ENCODE measurements at places on chromosomes 5 and 9.

- no peak for DNase-seq
Measured at GRCh38 chr9:98701576-98701975, 7.2 kb downstream of the GABBR2 start.

- no peak for DNase-seq
Measured at GRCh38 chr5:111238431-111239225, 14.4 kb downstream of the CAMK4 start.

DNA sequence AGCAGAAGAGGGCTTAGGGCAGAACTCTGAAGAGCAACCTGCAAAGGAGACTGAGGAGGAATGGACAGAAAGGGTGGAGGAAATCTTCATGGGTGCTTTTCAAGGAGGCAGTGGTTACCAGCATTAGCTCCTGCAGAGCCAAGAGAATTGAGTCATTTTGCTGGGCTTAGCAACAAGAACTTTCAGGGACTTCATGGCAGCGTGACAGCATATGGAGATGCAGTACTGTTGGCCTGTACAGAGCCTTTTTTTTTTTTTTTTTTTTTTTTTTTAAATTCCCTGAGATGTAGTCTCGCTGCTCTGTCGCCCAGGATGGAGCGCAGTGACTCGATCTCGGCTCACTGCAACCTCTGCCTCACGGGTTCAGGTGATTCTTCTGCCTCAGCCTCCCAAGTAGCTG, 296.0 kb upstream of the DMRT1 start:
- DNase-seq: no peak

- DNase-seq: no peak
Measured at GRCh38 chr9:115757461-115757860, 396.1 kb upstream of the PAPPA start.

- no peak for DNase-seq
Measured at GRCh38 chr5:4189317-4189716, 593.7 kb downstream of the IRX1 start.

- peak; percentile 73 for DNase-seq
Measured at GRCh38 chr9:113516840-113517577, 53.5 kb downstream of the RGS3 start.

- DNase-seq: no peak
Measured at GRCh38 chr5:3593771-3594509, 1.7 kb upstream of the IRX1 start.

DNA sequence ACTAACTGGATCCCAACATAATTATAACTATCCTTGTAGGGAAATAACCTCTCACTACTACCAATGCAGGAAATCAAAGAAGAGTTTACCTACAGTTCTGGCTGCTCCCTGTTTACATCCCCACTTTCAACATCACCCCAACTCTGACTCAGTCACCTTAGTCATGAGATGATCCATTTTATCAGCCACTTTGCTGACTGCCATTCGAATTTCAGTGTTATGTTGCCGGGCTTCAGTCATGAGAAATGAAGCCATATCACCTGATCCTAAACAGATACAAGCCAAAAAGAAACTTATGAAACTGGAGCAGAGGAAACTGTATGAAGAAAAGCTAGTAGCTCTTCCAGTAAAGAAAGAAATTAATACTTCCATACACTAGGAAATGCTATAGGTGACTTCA, 33.7 kb downstream of the SLC31A2 start:
- peak; percentile 37 for DNase-seq

DNA sequence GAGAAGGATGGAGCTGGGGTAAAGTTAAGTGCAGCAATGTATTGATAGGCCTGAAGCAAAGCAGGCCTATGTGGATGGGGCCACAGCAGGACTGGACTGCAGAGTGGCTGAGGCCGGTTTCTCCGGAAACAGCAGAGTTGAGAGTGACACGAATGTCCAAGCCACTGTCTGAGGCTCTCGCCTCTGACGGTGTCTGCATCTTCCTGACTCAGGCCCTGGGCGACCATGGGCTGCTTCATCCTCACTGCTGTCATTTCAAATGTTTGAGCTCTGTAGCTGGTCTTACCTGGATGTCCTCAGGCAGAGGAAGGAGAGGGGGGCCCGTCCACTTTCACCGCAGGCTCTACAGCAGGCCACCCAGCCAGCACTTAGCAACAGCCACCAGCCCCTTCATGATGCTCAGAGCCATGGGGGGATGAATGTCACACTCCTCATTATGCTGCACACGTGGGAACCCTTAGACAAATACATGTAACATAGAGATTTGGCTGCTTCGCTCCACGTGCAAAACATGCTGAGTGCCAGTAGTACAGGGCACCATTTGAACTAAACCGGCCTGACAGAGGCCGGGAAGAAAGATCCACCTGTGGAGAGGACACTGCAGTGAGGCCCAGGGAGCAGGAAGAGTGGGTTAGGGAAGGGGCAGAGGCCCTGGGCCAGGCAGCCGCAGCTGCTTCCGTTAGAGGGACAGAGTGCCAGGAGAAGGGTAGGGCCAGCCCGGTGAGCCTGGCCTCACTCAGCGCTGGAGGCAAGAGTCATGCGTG, 31.7 kb upstream of the NXNL2 start:
- no peak for DNase-seq

- DNase-seq: no peak
Measured at GRCh38 chr5:171531638-171532037, 112.2 kb downstream of the FGF18 start.

- DNase-seq: no peak
Measured at GRCh38 chr9:79432485-79432884, 139.3 kb upstream of the TLE4 start.

DNA sequence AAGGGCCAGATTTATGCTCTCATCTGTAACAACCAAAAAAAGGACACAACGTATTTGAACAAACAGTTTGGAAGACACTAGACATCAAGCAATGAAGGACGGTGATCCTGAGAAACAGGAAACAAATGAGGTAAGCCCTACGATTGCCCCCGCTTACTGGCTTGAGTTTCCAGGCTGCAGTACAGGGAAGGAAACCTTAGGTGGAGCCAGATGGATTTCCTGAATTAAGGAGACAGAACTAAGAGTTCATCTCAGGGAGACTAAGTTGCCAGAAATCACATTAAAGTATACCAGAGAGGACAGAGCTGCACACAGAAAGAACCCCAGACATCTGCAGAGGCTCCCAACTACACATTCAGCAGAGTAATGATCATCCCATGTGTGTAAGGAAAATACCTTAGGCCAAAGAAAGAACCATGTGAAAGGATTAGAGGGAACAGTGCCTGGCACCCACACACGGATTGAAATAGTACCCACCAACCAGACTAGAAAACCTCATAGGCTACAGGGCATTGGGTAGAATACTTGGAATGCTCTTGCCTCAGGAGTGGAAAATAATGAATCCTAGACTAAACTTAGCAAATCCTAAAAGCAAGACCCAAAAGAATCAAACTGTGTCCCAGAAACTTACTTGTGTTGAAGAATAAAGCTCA, 99.3 kb upstream of the NIPBL start:
- DNase-seq: peak; percentile 40

GRCh38 chr5:108024986-108025385, 354.2 kb upstream of the EFNA5 start:
- DNase-seq: no peak

GRCh38 chr9:113219969-113220368, 1.1 kb downstream of the FKBP15 start:
- peak; percentile 26 for DNase-seq

DNA sequence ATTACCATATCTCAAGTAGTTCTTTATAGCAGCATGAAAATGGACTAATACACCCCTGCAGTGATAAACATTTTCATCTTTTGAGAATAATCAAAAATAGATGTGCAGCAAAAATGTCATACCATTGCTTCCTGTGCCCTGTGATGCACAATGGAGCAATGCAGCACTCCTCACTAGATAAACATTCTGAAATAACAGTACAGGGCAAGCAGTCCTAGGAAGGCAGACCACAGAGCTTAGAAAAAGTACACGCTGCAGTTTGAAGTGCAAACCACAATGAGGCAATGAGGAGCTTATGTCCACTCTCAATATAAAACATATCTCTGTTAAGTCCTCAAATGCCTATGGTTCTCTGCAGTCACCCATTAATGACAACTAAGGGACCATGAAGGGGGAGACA, 367.6 kb downstream of the PDE4D start:
- DNase-seq: peak; percentile 67

DNA sequence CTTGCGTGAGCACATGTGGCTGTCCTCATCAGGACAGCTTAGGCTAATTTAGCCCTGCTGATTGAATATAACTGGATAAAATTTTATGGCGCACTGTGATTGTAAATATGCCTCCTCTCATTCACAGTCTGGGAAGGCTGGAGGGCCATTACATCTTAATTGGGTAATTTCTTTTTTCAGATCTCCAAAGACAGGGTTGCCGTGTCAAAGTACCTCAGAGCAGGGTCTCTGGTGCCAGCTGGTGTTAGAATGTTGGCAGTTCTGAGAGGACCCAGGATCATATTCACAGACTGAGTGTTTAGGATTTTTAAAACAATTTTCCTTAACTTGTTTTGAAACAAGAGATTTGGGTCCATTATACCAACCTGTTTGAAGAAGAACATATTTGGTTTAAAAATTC, 455.7 kb upstream of the TLE4 start:
- DNase-seq: no peak

- DNase-seq: peak; percentile 33
Measured at GRCh38 chr5:109911731-109912130, 222.0 kb downstream of the MAN2A1 start.

- DNase-seq: no peak
Measured at GRCh38 chr9:114140850-114141249, 14.5 kb upstream of the COL27A1 start.

DNA sequence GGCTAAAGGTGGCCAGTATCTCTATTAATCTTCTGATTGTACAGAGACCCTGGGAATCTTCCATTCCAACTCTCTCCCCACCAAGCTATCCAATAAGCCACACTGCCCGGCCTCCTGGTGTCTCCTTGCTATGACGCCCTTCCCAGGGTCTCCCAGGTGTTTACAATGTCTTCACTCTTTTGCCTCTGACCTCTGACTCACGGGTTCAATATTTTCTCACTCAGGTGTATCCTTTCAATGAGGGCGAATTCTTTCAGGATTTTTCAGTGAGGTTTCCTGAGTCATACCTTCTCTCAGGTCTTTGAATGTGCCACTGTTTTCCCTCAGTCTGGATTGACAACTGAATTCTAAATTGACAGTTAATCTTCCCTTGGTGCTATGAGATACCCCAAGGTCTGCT, 53.7 kb upstream of the IRX4 start:
- no peak for DNase-seq

- DNase-seq: no peak
Measured at GRCh38 chr9:110891760-110892159, 146.5 kb downstream of the LPAR1 start.

- peak; percentile 11 for DNase-seq
Measured at GRCh38 chr9:18185196-18185595, 288.8 kb upstream of the ADAMTSL1 start.

DNA sequence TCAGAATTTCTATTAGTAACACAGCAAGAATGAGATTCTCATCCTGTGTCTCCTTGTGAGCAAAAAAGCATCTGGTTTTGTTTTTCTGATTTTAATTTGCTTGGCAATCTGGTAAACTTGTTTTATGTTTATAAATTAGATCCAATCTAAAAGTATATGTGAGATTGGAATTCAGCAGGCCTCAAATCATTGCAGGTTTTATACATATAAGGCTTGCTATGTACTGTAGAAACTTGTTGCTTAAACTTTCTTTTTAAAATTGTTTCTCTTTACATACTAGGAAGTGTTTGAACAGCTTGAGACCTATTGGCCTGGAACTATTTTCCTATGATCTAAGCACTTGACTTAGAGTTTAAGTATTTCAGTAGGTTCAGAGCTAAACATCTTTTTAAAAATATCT, 1037.8 kb downstream of the NR2F1-AS1 start:
- DNase-seq: no peak

GRCh38 chr5:111385051-111385450, 127.3 kb downstream of the STARD4 start:
- no peak for DNase-seq

GRCh38 chr9:123925819-123926218, 4.1 kb downstream of the DENND1A start:
- DNase-seq: no peak

GRCh38 chr5:65103756-65104440, 335.2 kb downstream of the CWC27 start:
- no peak for DNase-seq

- DNase-seq: peak; percentile 82
Measured at GRCh38 chr5:104088876-104089778, 526.5 kb upstream of the NUDT12 start.

DNA sequence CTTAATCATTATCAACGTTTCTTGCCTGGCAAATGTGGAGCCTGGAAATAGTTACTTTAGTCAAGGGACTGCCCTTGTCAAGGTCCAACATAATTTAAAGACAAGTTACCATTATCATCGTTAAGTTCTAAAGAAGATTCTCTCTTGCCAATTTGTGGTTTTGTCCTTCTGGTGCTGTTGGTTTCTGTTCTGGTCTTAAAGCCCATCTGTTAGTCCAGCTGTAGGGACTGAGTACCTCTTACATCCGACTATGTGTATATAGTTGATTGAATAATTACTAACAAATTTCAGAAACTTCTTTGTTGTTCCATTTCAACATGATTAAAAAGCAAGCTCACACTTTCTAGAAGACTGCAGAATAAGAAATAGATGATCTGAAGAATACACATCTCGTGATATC, 1854.9 kb downstream of the MAT2B start:
- no peak for DNase-seq

- DNase-seq: peak; percentile 33
Measured at GRCh38 chr9:86202338-86202882, 57.0 kb downstream of the C9orf153 start.

DNA sequence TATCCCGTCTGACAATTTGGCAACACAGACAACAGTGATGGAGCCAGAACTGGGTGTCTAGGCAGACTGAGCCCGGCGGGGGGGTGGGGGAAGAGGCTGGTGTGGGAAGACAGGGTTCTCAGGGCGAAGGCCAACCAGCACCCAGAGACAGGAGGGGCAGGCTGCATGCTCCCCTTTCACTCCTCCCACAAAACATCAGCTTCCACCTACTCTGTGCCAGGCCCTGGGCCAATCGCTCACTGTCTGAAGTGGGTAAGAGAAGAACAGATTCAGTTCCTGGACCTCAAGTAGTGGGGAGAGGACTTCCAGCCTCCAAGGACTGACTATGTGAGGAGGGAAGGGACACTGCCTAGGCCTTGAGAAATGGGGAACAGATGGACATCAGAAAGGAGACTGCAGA, 2.8 kb downstream of the SNCB start:
- DNase-seq: no peak

DNA sequence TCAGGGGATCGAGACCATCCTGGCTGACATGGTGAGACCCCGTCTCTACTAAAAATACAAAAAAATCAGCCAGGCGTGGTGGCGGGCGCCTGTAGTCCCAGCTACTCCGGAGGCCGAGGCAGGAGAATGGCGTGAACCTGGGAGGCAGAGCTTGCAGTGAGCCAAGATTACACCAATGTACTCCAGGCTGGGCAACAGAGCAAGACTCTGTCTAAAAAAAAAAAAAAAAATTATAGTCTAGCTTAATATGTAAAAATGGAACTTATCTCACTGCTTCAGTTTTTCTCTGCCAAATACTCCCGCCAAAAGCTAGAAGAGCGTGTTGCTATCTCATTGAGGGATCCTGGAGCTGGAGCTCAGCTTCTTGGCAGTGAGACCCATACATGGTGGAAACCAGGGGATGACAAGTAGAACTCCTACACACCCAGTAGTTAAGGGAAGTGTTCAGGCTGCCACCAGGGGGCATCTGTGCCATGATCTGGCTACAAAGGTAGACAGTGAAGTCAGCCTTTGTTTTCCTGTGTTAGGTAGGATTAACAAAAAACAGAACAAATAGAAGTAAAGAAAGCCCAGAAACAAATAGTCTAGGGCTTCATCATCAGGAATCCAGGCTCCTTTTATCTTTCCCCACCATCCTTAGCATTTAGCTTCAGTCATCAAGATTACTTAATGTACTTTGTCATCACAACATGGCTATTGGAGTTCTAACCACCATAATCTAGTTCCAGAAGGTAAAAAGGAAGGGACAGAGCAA, 33.6 kb upstream of the GLIPR2 start:
- peak; percentile 67 for DNase-seq

Data from HT1080 (cell line).